ENCODE measurements at places on chromosomes 4 and X.

DNA sequence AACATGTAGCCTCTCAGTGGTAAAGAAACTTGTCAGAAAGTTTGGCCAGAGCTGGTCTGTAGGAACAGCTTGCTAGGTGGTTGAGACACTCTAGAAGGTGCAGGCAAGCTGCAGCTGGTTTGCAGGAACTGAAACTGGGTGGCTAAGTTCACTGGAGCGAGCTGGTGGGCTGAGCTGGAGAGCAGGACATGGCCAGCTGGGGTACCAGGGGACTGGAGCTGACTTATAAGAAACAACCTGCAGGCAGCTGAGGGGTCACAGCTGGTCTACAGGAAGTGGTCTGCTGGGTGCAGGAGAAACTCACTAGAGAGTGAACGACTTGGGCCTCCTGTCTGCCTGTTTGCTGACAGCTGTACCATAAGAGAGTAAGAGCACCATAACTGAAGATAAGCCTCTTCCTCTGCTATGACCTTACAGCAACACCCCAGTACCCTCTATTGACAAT is 157.1 kb upstream of the LNX1 start:
- no peak for DNase-seq

- no peak for DNase-seq
These were observed 2.3 kb upstream of the MSL3 start for GRCh38 chrX:11755724-11756123.

DNA sequence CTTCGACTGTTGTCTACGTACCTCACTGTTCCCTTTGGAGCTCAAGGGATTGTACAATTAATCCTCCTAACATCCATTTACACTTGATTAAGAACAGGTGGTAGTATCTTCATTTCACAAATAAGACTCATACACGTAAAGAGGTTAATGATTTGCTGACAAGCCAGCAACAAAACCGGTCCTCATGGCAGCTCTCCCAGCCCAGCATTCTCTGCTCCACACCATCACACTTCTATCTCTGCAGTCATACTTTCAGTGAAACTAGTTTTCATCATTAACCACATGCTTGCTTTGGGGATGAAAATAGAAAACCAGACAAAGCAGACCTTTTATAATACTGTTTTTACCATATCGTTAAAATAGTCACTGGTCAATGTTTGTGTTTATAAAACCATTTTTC is 28.7 kb upstream of the CASK start:
- no peak for DNase-seq

- DNase-seq, result no peak
These were observed 97.3 kb upstream of the NAP1L5 start for GRCh38 chr4:88794952-88795351.

DNA sequence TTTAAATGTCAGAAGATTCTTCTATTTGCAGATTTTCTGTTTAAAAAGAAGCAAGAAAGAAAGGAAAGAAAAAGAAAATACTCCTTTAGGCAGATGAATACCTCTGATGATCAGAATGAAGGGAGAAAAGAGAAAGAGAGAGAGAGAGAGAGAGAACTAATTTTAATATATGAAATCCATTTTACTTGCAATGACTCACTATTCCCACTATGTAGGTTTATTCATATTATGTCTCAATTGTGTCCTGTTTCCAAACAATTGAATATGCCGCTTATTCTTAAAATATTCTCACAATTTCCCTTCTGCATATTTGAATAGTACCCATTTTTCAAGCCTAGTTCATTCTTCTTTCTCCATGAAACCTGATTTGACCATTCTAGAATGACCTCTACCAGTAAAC is 11.7 kb downstream of the MEPE start:
- no peak for DNase-seq

DNA sequence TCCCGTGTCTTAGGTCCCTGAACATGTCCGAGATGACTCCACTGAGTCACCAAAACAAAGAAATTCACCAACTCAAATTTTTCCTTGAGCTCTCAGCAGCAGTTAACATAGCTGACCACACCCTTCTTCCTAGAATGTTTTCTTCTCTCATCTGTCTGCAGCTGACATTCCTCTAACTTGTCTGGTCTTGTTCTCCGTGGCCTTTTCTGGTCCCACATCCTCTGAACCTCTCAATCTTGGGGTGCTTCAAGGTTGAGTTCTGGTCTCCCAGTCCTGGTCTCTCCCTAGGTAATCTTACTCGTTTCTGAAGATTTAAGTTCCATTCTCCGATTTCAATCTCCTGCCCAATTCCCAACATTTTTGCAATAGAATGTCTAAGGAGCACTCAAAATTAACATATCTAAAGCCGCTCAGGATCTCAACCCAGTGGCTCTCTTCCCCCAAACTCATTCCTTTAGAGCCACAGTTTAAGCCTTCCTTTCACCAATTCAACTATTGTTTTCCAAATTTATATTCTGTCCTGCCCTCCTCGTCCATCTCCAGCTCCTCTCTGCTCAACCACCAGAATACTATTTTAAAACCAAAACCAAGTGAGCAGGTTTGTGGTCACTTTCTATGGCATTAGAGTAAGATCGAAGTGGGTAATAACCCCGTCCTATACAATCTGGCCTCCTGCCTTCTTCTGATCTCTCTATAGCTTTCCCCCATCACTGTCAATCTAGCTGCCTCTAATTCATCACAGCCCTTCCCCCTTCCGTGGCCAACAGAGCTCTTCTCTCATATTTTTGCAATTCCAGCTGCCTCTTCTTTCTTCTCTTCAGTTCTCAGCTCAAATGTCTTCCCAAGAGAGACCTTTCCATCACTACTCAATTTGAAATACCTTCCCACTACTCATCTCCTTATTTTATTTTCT is 1.2 kb downstream of the TRIML2 start:
- DNase-seq, result no peak

DNA sequence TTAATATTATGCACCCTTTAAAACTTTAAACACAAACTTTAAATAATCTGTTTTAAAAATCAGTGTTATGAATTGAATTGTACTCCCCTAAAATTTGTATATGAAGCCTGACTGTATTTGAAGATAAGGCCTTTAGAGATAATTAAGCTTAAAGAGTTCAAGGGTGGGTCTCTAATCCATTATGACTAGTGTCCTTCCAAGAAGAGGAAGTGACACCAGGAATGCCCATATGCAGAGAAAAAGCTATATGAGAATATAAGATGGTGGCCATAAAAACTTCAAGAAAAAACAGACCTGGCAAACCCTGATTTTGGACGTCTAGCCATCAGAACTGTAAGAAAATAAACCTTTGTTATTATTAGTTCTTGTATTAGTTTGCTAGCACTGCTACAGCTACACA is 29.0 kb downstream of the UGT2A2 start:
- no peak for DNase-seq

- no peak for DNase-seq
These were observed 766.9 kb upstream of the IGFBP7 start for GRCh38 chr4:57877047-57877458.

DNA sequence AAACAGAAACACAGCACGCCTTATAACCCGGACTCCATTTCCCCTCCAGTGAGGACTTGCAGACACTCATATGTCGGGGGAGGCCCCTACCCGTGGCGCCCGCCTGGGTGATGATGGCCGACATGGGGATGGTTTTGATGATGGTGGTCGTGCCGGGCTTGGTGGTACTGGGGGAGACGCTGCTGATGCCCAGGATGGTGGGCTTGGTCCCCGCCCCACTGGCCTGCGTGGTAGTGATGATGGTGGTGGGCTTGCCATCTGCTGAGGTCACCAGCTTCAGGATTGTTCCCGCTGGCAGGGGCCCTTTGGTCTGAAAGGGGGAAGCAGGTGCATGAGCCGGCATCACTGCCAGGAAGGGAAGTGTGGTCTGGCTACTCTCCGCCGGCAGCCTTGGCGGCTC is 12.8 kb upstream of the RENBP start:
- no peak for DNase-seq
